ENCODE measurements at places on chromosomes 3 and 15. TPM values are rescaled to one million over a fixed set of nuclear protein-coding genes. Genes with fewer than 3 reads are reported as not detected.

- DNase-seq: no peak
Observed at GRCh38 chr15:58593870-58594269, 155.6 kb downstream of the ADAM10 start.

Gene SNURF
- 8.1 TPM for total RNA-seq

DNA sequence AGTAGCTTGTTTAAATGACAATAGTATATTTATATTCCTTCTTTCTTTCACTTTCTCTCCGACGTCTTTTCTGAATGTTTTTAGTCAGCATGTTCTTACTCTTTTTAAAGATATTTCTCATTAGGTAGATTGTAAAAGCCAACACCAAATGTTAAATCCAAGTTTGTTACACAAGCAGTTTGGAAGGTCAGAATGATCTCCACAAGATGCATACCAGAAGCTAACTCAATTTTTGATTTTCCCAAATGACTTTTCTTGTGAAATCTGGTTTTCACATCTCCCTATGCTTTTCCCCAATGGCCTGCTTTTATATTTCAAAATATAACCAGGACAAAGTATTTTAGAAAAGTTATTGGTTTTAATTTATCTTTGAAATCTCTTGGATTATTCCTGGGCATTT is 49.7 kb upstream of the TPRG1 start:
- DNase-seq: no peak

Gene IMPG2
- 0.18 TPM for total RNA-seq

DNA sequence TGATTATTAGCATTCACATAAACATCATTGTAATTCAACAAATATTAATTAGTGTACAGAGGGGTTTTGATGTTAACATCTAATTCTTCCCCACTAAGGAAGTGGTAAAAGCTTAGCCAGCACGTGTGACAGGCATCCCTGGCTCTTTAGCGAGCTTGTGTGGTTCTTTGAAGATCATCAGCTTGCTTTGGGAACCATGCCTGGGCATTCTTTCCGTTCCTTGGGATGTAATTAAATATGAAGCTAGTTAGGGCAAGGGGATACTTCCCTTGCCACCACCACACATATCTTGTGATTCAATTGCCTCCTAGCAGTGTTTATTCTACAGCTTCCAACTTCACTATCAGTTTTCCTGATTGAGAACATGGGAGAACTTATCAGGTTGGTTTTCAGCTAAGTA is 246.5 kb downstream of the MYRIP start:
- no peak for DNase-seq

All from IMR-90 (cell line).